ENCODE measurements at places on chromosomes 6 and 20. TPM values are rescaled to one million over a fixed set of nuclear protein-coding genes. Genes with fewer than 3 reads are reported as not detected.

DNA sequence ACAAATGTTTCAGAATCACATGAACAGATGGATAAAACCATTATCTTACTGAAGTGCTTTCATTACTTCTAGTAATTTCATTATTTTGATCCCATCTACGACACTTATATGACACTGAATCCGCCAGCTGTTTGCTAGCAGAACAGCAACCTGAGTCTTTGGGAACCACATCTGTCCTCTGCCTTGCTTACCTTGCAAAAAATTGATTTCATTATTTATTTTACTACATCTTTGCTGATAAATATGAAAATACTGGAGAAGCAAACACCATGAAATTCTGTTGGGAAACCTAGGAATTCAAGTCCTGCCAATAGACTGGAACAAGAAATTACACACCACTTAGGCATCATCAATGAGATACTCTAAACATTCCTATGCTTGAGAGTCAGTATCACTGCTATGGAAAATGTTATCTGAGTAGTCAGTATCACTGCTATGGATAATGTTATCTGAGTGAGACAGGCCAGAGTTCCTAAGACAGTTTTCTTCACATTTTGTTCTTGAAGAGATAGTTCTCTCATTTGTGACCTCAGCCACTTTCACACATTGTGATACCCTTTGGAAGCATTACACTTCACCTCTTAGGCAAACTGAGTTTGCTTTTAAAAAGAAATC, 91.9 kb downstream of the PDE10A start:
- no peak for DNase-seq

DNA sequence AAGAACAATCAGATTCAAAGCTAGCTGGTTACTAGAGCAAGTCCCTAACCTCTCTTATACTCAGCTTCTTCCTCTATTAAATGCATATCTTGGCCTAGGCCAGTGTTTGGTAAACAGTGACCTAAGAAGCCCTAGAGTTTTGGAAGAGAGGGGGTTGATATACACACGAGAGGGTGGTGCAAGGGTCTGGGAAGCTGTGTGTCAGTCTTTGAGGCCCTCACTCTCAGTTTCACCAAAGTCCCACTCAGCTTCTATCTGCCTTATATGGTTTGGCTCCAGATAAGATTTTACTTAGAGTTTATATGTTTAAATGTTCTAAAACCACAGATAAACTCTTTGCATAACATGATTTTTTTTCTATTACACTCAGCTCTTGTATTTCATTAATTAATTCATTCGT, 526.1 kb upstream of the BTBD3 start:
- DNase-seq, result no peak

- no peak for DNase-seq
These were observed 79.6 kb downstream of the DNAH8 start for GRCh38 chr6:38794682-38795081.

- no peak for DNase-seq
These were observed 120.5 kb downstream of the SULF2 start for GRCh38 chr20:47664744-47665143.

DNA sequence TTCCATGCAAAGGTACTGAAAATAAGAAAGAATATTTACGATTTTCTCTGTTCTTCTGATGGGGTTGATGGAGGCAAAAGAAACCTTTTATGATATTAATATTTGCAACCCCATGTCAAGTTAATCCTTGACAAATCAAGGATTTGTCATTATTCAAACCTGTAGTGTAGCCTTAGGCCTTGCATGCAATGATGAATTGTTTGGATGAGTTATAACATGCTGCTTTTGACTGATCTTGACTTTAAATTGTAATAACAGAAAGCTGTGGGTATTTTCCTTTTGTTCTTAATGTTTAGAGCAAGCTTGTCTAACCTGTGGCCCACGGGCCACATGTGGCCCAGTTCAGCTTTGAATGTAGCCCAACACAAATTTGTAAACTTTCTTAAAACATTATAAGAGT, 13.0 kb upstream of the BAG2 start:
- no peak for DNase-seq

- DNase-seq, result no peak
These were observed 31.7 kb upstream of the MAS1L start for GRCh38 chr6:29519291-29520010.

The LCA5 gene
- 2.5 TPM for total RNA-seq

The CFAP61 gene
- total RNA-seq, result 56.5 TPM
